ENCODE measurements at places on chromosomes 12 and 14.

DNA sequence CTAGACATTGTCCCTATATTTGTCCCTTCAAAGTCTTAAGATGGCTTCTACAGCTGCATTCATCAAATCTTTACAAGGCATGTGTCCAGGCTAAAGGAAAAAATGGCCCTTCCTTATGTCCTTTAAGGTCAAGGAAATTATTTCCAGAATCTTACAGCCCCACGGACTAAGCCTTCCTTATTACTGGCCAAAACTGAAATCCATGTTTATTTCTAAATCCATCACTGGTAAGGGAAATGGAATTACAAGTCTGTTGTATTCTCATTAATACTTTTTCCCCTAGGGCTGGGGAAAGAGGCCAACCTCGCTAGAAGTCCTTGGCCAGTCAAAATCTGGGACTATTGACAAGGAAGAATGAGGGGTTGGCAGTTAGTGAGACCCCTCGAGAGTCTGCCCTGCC is 252.5 kb downstream of the TMEM132C start:
- no peak for DNase-seq

DNA sequence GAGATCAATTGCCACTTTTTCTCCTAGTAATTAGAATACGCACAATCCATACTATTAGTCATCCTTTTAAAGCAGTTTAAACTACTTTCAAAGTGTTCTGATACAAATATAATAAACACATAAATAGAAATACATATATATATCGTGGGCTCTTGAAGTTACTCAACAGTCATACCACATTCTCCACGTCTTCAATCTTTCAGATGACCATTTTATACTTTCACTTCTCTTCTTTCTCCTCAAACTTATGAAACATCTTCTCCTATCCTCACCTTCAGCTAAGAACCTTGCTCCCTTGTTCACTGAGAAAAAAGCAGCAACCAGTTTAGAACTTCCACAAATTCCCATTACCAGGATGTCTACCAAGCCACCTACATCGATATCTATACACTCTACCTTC is 19.2 kb downstream of the CEP290 start:
- DNase-seq: no peak

GRCh38 chr14:104373055-104373854 is 206.3 kb upstream of the C14orf180 start:
- no peak for DNase-seq

GRCh38 chr12:131454418-131455217 is 256.3 kb upstream of the SFSWAP start:
- no peak for DNase-seq

DNA sequence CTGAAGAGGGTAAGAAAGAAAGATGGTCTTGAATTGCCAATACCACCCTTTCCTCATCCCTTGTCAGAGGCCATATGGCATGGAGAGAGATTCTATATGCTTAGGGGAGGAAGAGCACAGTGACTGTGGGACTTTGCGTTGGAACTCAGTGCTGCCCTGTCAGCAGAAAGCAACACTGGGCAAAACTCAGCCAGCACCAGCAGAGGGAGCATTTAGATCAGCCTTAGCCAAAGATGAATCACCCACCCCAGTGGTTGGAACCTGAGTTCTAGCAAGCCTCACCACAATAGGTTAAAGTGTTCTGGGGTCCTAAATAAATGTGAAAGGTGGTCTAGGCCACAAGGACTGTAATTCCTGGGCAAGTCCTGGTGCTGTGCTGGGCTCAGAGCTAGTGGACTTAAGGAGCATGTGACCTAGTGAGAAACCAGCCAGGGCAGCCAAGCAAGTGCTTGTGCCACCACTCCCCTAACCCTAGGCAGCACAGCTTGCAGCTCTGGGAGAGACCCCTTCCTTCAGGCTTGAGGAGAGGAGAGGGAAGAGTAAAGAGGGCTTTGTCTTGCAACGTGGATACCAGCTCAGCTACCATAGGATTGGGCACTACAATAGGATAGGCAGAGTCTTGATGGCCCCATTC is 11.4 kb upstream of the BCAT1 start:
- DNase-seq: no peak

DNA sequence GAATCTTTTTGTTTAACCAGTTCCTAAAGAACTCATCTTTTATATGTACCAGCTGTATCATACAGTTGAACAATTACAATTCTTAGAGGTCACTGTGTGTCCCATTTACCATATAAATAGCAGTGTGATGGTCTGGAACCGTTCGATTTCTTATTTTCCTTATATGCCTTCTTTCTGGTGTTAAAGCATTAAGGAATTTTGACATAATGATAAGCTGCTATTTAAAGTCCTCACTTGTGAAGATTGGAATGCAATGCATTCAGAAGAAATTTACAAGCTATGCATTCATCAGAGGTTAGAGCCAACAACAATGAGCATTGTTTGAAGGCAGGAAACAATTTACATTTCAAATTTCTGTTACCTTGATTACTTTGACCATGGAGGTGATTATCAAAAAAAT is 80.0 kb upstream of the PRICKLE1 start:
- DNase-seq: no peak

GRCh38 chr14:97840159-97840558 is 1043.0 kb downstream of the VRK1 start:
- DNase-seq: no peak

GRCh38 chr12:76757694-76758093 is 6.2 kb upstream of the ZDHHC17 start:
- DNase-seq: no peak

DNA sequence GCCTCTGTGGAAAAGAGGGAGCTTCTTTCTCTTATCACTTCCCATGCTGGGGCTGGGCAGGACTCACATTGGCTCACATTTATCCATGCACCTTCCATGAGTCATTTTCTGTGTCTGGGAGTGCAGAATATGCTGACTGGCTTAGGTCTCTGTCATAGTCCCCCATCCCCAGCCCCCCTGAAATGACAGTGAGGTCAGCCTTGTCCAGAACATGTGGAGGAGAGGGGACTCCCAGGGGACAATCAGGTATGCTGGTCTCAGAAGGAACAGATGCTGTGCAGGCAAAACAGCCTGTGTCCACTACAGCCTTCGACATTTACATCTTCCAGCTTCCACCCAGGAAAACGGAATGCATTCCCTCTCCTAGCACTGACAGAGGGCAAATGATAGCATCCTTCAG is 35.0 kb downstream of the ADGRD1 start:
- DNase-seq: no peak

DNA sequence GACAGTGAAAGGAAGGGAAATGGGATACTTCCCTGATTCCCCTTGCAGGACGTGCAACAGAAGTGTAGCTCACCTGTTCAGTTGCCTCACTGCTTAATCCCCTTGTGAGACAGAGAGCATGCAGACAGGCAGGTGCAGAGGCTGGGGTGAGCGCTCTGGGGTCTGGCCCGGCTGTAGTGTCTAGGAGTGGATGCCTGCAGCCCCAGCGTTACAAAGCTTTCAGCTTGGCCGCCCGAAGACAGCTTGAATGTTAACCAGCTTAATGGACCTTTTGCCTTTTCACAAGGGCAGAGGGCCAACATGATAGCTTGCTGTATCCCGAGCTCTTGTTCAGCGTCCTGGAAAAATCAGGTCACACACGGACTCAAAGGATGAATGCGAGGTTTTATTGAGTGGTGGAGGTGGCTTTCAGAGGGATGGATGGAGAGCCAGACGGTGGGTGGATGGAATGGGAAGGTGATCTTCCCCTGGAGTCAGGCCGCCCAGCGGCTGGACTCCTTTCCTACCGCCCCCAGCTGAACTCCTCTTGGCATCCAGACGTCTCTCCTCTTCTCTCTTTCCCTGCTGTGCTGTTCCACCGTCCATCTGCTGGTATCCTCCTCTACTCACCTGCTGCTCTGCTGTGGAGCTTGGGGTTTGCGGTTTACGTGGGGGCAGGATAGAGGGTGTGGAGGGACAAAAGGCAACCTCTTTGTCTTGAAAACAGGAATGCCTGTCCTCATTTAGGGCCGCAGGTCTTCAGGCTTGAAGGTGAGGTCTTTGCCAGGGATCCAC is 86.2 kb upstream of the RESF1 start:
- no peak for DNase-seq
